ENCODE measurements at places on chromosomes 4 and X.

DNA sequence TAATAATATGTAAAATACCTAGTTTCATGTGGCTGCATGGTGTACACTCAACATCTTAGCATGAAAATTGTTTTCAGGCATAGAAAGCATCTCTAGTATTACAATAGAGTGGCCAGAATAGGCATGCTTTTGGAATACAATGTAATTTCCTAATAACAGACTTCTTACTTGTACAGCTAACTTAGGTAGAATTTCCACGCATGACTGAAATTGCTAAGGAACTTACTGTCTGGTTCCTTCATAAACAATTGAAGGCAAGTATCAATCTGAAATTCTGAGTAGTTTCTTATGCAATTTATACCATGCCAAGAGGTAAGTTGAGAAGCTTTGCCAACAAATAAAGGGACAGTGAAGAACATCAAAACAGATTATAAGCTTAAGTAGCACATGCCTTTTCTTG, 26.7 kb downstream of the SULT1E1 start:
- no peak for DNase-seq

GRCh38 chr4:83771113-83771705, 235.3 kb downstream of the GPAT3 start:
- DNase-seq = peak; percentile 45

DNA sequence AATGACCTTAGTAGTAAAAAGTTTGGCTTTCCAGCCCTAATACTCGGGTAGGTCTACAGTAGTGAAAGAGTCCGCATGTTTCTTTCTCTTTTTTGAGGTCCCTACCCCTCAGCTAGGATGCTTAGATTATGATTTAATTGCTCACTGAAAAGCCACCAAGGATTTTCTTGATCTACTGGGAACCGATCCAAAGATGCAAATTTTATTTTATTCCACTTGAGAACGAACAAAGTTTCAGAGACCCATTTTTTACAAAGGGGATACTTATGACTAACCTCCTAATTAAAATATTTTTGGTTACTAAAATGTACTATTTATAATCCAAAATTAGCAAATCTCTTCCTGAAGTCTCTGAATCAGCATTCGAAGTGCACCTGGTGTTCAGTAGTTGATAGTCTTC, 14.3 kb upstream of the PDHA2 start:
- no peak for DNase-seq

GRCh38 chr4:169662206-169662605, 41.8 kb downstream of the CLCN3 start:
- no peak for DNase-seq

- no peak for DNase-seq
Observed at GRCh38 chr4:36786519-36786918, 458.0 kb upstream of the NWD2 start.

DNA sequence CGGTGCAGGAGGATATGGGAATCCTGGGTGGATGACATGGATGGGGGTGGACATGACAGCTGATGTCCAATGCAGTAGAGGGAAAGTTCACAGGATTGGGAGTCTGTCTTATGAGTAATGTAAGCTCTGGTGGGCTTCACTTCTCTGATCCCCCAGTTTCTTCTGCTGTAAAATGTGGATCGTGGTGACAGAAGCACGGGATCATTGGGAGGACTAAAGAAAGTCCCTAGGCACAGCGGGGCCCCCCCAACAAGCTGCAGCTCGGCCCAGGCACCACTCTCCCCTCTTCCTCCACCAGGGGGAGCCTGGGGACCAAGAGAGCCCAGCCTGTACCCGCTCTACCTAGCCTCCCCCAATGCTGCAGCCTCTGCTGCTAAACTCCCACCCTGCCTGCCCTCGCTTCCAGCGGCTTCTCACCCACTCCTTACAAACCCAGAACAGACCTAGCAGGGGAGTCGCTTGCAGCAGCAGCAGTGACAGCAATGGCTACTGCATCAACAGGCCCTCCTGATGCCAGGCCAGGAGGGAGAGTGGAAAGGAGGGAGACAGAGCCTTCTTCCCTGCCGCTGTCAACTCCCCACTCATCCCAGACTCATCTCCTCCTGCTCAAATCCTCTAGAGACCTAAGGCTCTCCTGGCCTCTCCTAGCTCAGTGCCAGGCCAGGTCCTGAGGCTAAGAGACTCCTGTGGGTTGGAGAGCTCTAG, 36.1 kb upstream of the IQSEC2 start:
- DNase-seq = peak; percentile 64

DNA sequence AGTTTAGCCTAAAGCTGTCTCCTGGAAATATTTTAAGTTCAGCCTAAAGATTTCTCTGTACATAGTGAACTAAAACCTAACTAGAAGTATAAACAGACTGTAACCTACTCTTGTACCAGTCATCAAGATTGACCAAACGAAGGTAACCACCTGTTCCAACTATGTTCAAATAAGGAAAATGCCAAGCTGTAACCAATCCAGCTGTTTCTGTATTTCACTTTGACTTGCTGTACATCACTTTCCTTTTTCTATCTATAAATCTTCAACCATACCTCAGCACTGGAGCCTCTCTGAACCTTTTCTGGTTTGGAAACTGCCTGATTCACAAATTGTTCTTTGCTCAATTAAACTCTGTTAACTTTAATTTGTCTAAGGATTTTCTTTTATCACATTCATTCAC, 3.1 kb upstream of the CYSLTR1 start:
- no peak for DNase-seq

All from NAMALWA (cell line).